Activated CD4-positive, alpha-beta T cell treated with anti-CD3 and anti-CD28 coated beads for 36 hours (primary cell): ENCODE measurements at places on chromosomes 2 and 18. TPM values are rescaled to one million over a fixed set of nuclear protein-coding genes. Genes with fewer than 3 reads are reported as not detected.

The MARCHF4 gene
- not detected for total RNA-seq

The NXPH2 gene
- not detected for total RNA-seq

The IL1RL2 gene
- total RNA-seq: 1.7 TPM

GRCh38 chr2:238821391-238821790, 26.5 kb upstream of the TWIST2 start:
- H3K4me1 ChIP-seq: no peaks in the 10 kb centered on the region
- H3K27ac ChIP-seq: no peak overlapping the region
- peaks cover 5% of the 10 kb centered on the region for H3K36me3 ChIP-seq
- peaks cover 63% of the 10 kb centered on the region for H3K27me3 ChIP-seq

DNA sequence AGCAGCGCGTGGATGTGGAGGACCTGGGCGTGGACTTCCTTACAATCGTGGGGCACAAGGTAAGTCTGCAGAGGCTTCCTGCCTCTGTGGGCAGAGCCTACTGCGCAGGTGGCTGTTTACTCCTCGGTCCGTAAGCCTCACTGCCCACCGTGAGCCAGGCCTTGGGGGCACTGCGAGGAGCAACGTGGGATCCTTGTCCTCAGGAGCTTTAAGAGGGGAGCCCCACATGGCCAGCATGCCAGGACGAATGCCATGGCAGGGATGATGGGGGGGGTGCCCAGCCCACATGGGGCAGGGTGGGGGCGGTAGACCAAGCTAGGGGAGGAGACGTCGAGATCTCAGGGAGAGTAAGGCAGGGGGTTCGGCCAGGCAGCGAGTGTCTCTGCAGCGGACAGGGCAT, 18.0 kb upstream of the ESPNL start:
- peaks cover 74% of the 10 kb centered on the region for H3K36me3 ChIP-seq
- DNase-seq: no peak
- H3K4me3 ChIP-seq: no peak overlapping the region
- H3K27me3 ChIP-seq: no peaks in the 10 kb centered on the region
- no peak overlapping the region for H3K27ac ChIP-seq

DNA sequence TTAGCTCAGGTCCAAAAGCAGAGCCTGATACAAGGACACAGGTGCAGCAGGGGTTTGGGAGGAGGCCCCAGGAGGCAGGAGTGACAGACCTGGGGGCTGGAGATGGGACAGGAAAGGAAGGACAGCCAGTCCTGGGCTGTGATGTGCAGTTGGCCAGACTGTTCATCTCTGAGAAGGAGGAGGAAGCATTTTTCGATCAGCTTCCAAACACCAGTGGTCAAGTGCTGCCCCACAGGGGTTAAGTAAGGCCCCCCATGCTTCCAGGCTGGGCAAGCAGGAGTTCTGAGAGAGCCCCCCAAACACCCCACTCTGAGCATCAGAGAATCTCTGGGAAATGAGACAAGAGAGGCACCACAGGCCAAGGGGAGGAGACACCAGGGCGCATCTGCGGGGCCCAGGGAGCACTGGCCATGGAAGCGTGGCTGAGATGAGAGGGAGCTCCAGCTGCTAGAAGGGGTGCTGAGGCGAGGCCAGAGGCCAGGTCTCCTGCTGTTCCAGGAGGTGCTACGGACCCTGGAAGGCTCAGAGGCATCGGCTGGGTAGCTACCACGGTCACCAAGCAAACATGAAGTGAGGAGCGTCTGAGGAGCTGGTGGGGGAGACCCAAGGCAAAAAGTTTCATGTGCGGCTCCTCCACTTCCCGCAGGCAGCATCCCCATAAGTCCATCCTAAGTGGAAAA, 5.6 kb upstream of the HDAC4 start:
- H3K27ac ChIP-seq: no peak overlapping the region
- peaks cover 2% of the 10 kb centered on the region for H3K27me3 ChIP-seq
- H3K36me3 ChIP-seq: peaks cover 3% of the 10 kb centered on the region
- H3K4me3 ChIP-seq: no peak overlapping the region
- peaks cover 12% of the 10 kb centered on the region for H3K4me1 ChIP-seq
